ENCODE measurements at places on chromosomes 3 and 15.
A peak's percentile ranks its signal among the peaks of the same experiment; 100 is the strongest.

DNA sequence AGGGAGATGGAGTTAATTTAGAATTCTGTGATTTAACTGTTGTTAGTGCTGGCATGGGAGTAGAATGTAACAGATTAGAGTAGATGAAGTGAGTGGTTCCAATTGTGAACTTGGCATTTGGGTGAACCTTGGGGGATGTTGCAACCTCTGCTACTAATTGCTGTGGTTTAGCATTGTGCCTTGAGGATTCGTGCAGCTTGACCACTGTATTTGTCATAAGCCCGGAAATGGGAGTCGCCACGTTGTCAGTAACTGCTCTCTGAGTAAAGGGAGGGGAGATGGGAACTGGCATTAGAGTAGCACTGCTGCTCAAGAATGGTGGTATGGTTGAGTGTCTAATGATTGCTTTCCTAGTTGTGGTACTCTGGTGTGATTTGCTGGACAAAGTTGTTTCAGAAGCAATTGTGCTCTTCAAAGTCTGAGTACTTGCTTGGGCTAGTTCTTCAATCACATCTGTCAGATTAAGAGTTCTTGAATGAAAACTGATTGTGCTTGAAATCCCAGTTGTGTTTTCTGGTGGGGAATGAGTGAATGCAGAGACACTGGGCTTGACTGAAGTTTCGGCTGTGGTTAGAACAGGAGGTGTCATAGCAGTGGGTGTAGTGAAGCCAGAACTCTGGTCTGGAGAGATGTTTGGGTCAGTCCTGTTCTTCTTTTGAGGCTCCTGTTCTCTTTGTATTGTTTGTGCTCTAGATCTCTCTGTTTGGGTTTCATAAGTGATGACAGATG, 15.4 kb downstream of the IGSF10 start:
- no peak for DNase-seq

GRCh38 chr3:178982137-178982536, 89.5 kb downstream of the ZMAT3 start:
- DNase-seq = no peak

GRCh38 chr3:72538070-72538745, 310.0 kb downstream of the SHQ1 start:
- DNase-seq = no peak

- DNase-seq = no peak
These were observed 38.8 kb upstream of the ZNF445 start for GRCh38 chr3:44516230-44516629.

DNA sequence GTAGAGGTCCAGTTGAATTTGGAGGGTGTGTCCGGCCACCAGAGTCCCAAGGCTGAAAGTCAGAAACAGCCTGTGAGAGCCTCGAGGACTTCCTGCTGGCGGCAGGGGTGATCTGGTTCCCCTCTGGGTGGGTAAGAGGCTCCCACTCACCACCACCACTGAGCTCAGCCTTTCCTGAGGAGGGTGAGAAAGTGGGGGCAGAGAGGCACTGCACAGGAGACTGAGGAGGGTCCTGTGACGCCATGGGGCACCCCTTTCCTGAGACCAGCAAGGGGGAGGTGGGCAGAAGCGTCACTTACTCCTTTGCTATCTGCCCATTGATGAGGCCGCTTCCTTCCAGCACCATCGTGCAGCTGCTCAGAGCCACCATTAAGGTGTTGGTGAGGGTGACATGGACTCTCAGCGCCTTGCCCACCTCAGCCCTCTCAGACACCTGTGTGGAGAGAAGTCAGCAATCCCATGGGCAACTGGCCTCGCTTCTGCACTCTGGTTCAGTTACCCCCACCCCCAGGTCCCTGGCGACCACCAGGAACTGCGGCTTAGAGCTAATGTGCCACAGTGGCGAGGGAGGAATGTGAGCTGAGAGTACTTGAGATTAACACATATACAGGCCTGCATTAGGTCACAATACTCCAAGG, 10.0 kb upstream of the TGM5 start:
- DNase-seq = no peak

DNA sequence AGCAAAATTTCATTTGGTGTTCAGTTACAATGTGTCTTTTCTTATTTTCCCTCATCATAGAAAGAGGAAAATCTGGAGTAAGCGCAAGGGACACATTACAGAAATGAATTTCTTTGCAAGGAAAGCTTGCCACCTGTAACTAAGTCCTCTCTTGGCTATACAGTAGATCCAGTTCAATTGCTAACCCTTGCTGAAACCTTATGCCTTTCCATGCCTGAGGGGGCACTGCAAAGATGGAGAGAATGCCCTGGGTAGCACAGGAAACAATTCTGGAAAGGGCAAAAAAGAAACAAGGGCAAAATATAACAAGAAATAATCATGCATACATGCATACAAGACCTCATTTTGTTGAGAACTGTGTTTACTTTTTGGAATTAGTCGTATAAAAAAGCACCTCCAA, 4.3 kb downstream of the CADM2 start:
- DNase-seq = no peak

GRCh38 chr15:53559364-53560277, 199.8 kb downstream of the WDR72 start:
- DNase-seq = no peak

- no peak for DNase-seq
These were observed 17.8 kb downstream of the CCDC54 start for GRCh38 chr3:107395066-107395465.

- peak; percentile 35 for DNase-seq
These were observed 488.7 kb upstream of the PROK2 start for GRCh38 chr3:72273615-72274014.

- no peak for DNase-seq
These were observed 6.0 kb downstream of the CLCN2 start for GRCh38 chr3:184355261-184356040.

- no peak for DNase-seq
These were observed 24.4 kb downstream of the NR2F2 start for GRCh38 chr15:96354731-96355567.

- DNase-seq = no peak
These were observed 440.3 kb upstream of the DPH6 start for GRCh38 chr15:35986191-35986721.

DNA sequence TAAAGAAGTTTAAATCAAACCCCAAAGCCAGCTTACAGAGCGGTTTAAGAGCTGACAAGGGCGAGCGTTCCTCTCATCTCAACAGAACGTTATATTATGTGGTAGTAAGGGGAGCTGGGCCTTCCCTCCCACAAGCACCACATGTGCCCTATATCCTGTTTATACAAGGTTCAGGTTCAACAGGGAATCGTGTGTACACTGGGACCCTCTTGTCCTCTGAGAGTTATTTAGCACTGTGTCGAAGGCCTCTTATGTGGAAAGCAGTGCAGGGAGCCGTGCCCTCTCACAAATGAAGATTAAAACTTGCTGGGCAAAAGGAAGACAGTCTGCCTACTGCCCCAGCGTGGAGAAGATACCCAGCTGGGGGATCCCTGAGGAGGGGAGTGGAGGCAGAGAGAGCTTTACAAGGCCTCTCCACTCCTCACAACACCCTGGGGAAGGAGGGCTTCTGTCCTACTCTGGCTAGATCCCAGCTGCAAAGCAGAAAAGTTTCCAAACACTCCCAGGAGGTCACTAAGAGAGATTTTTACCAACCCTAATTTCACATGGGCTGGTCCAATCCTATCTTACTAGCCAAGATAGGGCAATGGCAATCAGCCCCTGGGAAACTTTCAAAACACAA, 2.9 kb downstream of the TLE3 start:
- no peak for DNase-seq

- DNase-seq = no peak
These were observed 24.3 kb upstream of the CP start for GRCh38 chr3:149245738-149246451.

GRCh38 chr3:164377466-164377865, 700.8 kb downstream of the SI start:
- DNase-seq = no peak

DNA sequence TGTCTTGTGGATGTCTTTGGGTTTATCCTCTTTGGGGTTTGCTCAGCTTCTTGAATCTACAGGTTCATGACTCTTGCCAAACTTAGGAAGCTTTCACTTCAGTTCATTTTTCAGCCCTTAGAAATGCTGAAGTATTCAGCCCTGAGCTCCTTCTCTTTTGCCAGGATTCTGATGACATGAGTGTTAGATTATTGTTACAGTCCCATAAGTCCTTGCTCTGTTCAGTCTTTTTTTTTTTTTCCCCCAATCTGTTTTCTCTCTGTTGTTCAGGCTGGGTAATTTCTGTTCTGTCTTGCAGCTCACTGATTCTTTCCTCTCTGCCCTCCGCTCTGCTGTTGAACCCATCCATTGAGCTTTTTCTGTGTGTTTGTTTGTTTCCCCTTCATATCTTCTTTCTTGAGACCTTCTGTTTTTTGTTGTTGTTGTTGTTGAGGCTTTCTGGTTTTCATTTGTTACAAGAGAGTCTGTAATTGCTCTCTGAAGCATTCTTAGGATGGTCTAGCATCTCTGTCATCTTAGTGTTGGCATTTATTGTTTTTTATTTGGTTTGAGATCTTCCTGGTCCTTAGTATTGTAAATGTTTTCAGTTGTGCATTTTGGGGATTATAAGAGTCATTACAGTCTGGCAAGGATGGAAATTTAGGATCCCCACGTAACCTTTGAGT, 18.4 kb downstream of the LRCH3 start:
- no peak for DNase-seq

GRCh38 chr15:72706266-72706665, 20.3 kb downstream of the BBS4 start:
- no peak for DNase-seq

- no peak for DNase-seq
These were observed 8.6 kb downstream of the CLN6 start for GRCh38 chr15:68220967-68221366.

DNA sequence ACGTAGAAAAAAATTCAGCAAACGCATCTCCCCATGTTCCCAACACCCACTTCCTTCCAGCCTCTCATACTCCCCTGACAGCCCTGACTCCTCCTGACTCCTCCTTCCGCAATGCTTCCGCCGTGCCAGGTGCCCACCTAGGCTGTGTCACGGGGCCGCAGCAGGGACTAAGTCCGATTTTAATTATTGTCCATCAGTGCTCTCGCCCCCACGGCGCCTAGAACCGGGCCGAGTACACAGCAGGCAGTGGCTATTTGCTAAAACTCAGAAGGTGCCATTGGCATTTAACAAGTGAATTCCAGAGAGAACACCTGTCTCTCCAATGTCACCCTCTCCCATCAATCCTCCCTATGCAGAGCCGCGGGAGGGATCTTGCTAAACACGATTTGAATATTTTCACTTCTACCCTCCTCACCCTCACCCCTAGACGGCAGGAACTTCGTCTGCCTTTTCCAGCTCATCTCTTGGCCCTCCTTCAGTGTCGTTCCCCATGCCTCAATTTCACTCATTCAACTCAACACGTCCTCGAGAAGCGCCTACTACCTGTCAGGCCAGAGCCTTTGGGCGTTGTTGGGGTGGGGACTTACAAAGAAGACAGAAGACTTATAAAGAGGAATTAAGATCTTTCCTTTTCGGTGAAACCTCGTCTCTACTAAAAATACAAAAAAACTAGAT, 11.5 kb upstream of the SHF start:
- no peak for DNase-seq

DNA sequence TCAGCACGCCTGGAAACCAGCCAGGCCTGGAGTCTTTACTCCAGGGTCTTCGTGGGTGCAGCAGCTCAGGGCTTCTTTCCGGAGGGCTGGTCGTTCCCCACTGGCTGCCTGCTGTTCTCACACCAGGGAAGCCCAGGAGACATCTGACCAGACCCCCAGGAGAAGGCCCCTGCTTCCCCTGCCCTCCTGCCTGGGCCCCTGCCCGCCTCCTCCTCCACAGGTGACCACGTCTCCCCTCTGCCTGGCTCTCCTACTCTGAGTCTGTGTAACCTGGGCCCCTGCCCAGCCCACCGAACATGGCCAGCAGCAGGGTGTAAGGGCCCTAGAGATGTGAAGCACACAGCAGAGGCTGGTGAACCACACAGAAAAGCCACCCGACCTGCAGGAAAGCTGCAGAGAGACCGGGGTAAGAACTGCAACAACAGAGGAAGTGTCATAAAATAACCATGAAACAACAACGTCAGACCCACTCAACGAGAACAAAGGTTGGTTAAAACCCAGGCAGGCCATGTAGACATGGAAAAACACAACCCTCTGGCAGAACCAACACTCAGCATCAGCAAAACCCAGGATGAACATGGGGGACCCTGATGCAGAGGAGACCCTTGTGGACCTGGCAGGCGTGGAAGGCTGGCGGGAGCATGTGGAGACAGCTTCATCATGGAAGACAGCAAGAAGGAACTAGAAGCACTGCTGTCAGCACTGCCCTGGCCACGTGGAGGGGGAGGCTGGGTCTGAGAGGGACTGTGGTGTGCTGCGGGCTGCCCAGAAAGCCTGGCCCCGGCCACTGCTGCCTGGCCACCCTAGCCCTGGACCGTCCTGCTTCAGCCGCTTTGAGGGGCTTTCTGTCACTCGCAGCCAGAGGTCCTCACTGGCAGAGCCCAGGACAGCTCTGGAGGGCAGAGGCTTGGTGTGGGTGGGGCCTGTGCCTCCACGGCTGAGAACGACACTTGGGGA, 20.4 kb downstream of the UROC1 start:
- no peak for DNase-seq

- no peak for DNase-seq
These were observed 790.7 kb downstream of the ROBO1 start for GRCh38 chr3:78977073-78977472.

DNA sequence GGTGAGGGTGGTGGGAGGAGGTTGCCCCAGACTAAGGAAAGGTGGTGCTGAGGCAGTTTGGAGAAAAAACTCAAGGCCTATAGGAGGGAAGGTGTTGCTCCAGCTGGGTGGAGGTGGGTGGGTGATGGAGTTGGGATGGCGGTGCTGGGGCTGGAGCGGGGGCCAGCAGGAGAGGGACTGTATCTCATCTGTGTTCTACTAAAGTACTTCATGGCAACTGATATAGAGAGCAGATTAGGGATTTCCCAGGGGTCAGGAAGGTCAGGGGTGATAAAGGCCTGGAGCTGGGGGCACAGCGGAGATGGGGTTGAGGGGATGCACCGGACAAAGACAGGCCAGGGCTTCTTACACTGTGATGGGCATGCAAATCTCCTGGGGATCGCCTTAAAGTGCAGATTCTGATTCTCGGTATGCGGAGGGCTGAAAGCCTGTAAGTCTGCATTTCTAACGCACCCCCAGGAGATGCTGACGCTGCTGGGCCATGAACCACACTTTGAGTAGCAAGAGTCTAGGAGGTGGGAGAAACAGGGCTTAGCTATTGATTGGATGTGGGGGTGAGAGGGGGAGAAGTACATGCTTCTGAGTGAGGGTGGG, 4.2 kb downstream of the KLHL40 start:
- DNase-seq = no peak

- DNase-seq = no peak
These were observed 20.4 kb downstream of the MAGI1 start for GRCh38 chr3:66018057-66019033.

DNA sequence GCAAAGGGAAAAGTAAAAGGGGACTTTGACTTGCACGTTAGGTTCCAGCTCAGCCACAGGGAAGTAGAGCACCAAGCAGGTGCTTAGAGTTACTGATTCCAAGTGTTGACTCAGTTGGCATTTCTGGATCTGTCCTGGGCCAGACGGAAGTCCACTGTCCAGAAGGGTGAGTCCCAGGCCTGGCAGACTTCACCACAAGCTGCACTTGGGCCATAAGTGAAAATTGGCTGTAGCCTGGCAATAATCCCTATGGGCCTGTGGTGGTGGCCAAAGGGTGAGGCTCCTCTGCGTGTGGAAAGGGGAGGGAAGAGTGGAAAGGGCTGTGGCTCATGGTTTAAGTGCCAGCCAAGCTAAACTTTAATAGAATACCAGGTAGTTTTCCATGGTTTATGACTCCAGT, 121.5 kb downstream of the DTWD1 start:
- DNase-seq = no peak

GRCh38 chr15:66070220-66070934, 183.2 kb downstream of the MEGF11 start:
- DNase-seq = no peak

GRCh38 chr3:9912294-9912935, 4.5 kb upstream of the IL17RC start:
- DNase-seq = no peak

All from iPS DF 19.7 (cell line).